ENCODE measurements at places on chromosomes 2 and 18. TPM values are rescaled to one million over a fixed set of nuclear protein-coding genes. Genes with fewer than 3 reads are reported as not detected.

Gene ZSWIM2
- not detected for total RNA-seq

Gene DYNC2LI1
- 20.1 TPM for total RNA-seq

Gene CAPN13
- total RNA-seq: 0.11 TPM

DNA sequence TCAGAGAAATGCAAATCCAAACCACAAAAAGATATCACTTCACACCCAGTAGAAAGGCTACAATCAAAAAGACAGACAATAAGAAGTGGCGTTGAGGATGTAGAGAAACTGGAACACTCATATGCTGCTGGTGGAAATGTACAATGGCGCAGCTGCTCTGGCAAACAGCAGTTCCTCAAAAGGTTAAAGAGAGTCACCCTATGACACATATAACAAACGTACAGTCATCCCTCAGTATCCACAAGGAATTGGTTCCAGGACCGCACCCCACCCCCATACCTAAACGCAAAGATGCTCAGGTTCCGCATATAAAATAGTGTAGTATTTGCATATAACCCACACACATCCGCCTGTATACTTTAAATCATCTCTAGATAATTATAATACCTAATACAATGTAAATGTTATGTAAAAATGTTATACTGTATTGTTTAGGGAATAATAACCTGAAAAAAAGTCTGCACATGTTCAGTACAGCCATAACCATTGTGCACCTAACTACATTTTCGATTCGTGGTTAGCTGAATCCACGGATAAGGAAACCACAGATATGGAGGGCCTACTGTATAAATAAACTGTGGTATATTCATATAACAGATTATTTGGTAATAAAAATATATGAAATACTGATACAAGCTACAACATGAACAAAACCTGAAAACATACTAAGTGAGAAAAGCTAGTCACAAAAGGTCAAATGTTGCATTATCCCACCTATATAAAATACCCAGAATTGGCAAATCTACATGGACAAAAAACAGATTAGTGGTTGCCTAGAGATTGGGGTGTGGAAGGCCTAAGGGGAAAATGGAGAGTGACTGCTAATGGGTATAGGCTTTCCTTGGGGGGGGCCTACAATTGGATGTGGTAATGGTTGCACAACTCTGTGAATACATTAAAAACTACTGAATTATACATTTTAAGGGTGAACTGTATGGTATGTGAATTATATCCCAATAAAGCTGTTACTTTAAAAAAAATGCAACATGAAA lies 37.5 kb downstream of the UXS1 start:
- no peak for DNase-seq

DNA sequence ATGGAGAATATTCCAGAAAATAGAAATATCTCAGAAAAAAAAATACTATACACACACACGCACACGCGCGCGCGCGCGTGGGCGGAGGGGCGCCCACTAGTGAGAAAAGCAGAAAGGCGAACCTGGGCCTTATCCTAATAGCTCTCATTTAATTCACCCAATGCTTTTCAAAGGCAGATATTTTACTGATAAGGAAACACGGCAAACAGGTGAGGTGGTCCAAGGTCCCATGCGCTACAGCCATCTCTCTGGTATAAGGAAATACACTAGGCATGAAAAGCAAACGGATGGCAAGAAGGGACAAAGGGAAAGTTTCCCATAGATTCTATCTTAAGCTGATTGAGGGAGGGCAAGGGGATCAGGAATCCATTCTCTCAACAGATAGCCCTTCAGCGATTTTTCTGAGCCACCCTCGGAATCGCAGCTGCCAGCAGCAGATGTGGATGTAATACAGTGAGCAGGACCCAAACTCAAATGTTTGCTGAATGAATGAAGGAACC lies 136.7 kb downstream of the TMEM247 start:
- no peak for DNase-seq

- no peak for DNase-seq
These were observed 20.4 kb downstream of the FAM178B start for GRCh38 chr2:96965781-96966514.

- DNase-seq: no peak
These were observed 48.0 kb downstream of the ABI2 start for GRCh38 chr2:203376173-203376572.

GRCh38 chr2:42567806-42568400 lies 529 bp upstream of the MTA3 start:
- DNase-seq: peak; percentile 19

- DNase-seq: no peak
These were observed 2.0 kb downstream of the SKOR2 start for GRCh38 chr18:47249314-47249981.

GRCh38 chr2:100632037-100632436 lies 69.2 kb downstream of the PDCL3 start:
- DNase-seq: peak; percentile 12

- DNase-seq: no peak
These were observed 287.6 kb downstream of the CAMKMT start for GRCh38 chr2:44649381-44649780.

Measured in lower leg skin (tissue), 4 donors.